ENCODE measurements at places on chromosomes 11 and 22.

DNA sequence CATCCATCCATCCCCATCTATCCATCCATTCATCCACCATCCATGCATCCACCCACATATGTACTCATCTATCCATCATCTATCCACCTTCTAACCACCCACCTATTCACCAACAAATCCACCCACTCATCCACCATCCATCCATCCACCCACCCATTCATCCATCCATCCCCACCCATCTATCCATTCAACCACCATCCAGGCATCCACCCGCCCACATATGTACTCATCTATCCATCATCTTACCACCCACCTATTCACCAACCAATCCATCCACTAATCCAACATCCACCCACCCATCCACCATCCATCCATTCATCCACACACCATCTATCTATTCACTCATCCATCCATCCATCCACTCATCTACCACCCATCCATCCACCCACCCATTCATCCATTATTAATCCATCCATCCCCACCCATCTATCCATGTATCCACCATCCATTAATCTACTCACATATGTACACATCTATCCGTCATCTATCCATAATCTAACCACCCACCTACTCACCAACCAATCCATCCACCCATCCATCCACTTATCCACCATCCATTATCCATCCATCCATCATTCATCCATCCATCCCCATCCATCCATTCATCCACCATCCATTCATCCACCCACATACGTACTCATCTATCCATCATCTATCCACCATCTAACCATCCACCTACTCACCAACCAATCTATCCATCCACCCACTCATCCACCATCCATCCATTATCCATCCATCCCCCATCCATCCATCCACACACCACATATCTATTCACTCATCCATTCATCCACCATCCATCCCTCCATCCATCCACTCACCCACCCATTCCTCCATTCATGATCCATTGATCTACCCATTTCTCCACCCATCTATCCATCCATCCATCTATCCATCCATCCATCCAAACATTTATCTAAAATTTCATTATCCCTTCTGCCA, 940.0 kb downstream of the BRD1 start:
- no peak for DNase-seq

DNA sequence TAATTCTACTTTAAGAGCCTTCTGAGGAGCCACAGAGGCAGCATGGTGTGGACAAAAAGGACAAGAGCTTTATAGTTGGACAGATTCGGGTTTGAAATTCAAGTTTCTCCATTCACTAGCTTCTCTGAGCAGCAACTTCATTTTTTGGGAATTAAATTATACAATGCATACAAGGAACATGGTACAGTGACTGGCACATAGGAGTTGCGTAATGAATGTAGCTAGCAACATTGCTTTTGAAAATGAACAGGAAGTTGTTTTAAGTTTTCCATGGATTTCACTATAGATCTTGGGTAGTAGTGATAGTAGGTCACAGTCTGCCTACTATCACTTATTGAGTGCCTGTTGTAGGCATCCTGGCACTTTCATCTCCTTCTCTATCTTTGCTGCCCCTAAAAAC, 41.0 kb upstream of the BMAL1 start:
- no peak for DNase-seq

- no peak for DNase-seq
These were observed 24.1 kb downstream of the FZD4 start for GRCh38 chr11:86930957-86931547.

DNA sequence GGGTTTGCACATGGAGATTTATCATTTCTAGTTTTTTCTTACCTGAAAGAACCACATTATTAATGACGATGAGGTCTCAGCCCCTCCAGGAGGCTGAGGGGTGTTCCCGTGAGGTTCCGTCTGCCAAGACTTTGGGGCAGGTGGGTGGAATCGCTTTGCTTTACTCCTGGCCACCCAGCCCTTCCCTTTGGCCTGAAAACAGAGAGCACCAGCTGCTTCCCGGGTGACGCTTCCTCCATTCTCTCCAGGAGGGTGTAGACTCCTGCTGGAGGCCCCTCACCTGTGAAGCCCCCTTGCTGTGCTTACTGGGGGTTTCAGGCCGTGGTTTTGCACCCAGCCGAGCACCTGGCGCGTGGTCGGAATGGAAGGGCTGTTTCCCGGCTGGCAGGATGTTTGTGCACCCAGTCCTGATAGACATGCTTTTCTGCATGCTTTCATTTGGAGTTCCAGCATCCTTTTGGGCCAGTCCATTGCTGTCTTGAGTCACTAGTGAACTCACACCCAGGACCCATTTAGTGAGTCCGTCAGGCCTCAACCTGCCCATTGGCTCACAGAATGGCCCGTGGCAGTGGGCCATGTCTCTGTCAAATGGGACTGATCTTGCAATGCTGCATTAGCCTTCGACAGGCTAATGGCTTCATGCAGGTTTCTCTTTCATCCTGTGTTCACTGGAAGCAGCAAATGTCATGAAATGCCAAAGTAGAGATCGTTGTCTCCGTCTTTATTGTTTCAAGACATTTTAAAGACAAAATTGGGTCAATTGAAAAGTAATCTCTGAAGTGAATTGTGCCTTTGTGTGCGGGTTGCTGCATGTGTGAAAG, 360.8 kb downstream of the TBC1D22A start:
- DNase-seq = no peak

DNA sequence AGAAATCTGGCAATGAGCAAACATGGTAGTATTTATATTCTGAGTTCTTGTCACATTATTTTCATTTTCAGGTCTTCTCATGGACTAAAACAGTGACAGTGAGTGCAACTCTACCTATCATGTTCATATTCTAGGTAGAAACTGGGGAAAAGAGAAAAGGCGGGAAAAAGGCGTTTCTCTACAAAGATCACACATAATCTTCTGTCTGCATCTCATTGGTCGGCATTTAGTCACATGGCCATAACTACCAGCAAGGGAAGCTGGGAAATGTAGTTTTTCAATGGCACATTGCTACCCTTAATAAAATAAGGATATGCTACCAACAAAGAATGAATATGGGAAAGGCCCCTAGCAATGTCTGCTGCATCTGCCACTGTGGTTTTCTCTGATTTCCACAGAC, 57.6 kb upstream of the B3GAT1 start:
- DNase-seq = no peak

All from kidney (tissue), 22 donors.